ENCODE measurements at places on chromosomes 4 and X.

GRCh38 chrX:38940547-38940946 lies 139.3 kb downstream of the MID1IP1 start:
- DNase-seq = no peak

DNA sequence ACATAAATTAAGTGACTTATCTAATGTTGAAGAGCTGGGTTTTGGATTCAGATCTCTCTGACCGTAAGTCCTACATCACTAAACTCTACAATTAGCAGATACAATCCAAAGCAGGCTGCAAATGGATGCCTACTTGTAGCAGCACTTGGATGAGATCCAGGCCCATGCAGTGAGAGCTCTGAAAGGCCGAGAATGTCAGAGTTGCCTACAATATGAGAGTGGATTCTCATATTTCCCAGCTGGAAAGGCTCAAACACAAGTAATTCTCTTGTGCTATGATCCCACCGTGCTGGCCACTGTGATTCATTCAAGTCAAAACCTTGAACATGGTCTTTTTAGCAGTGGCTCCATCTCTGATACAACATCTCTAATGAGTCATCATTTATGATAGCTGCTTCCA lies 125.4 kb upstream of the CHRDL1 start:
- no peak for DNase-seq

DNA sequence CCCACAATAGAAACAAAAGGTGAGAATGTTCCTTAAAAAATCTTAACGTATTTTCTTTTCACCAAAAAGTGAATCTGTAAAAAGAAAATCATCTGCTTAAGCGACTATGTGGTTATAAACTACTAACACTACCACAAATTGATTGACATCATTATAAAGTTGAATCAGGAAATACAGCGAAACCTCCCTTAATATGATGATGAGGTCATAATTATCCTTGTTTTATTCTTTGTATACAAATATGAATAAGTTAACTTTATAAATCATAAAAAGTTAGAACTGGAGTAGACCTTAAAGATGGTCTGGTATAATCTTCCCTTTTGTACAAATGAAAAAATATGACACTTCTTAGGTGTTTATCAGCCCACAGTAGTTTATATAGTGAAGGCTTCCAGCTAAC lies 35.6 kb downstream of the NFKB1 start:
- no peak for DNase-seq

DNA sequence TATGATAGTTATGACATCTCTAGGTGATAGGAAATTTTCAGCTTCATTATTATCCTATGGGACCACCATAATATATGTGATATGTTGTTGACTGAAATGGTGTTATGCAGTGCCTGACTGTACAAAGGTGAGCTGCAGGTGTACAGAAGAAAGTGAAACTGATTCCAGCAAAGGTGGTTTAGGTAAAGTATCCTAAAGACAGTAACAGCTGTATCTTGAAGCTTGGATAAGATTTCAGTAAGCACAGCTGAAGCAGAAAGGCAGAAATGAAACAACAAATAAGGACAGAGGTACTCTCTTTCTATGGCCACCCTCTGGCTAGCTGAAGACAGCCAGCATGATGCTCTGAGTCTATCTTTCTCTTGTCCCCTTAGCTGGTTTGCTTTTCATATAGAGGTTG lies 30.0 kb upstream of the PGK1 start:
- DNase-seq = no peak

- DNase-seq = no peak
Observed at GRCh38 chr4:83080561-83080960, 34.0 kb downstream of the PLAC8 start.

GRCh38 chr4:100989401-100989800 lies 357.9 kb downstream of the PPP3CA start:
- no peak for DNase-seq

GRCh38 chr4:69656653-69657158 lies 3.7 kb upstream of the UGT2A1 start:
- DNase-seq = no peak

DNA sequence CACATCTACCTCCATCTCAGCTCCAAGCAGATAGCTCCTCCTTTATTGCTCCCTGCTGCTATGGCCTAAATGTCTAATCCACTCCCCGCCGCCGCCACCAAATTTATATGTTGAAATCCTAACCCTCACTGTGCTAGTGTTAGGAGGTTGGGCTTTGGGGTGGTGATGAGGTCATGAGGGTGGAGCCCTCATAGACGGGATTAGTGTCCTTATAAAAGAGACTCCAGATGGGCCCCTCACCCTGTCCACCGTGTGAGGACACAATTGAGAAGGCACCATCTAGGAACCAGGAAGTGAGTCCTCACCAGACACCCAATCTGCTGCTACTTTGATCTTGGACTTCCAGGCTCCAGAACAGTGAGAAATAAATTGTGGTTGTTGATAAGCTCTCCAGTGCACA lies 13.6 kb upstream of the TBC1D14 start:
- peak; percentile 2 for DNase-seq

GRCh38 chrX:39953879-39954278 lies 143.9 kb downstream of the BCOR start:
- no peak for DNase-seq

DNA sequence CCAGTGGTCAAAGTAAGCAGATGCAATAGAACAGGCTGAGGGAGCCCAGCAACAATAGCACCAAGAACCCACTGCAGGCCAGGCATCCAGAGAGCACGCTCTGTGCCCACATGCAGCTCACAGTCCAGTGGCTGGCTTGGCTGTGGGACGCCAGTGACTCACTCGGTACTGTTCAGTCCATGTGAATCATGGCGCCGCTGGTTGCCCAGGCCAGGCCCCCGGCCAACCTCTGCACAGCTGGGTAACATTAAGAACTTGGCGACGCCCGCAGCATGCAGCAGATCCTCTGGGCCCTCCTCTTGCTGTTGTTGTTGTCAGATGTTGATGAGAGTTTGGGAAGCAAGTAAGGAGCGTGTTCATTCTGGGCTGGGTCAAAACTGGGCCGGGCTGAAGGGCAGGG lies 60.5 kb downstream of the MSX1 start:
- no peak for DNase-seq

- peak; percentile 11 for DNase-seq
Observed at GRCh38 chr4:145177906-145178538, 2.4 kb downstream of the OTUD4 start.

- no peak for DNase-seq
Observed at GRCh38 chr4:105414316-105414715, 59.5 kb downstream of the PPA2 start.
